Stimulated activated CD8-positive, alpha-beta memory T cell treated with anti-CD3 and anti-CD28 coated beads, Interleukin-7, amount 100 ng/mL, for 4 hours (primary cell): ENCODE measurements at places on chromosomes 3 and 15.

- DNase-seq: no peak
Measured at GRCh38 chr15:87660251-87661129, 596.0 kb downstream of the NTRK3 start.

DNA sequence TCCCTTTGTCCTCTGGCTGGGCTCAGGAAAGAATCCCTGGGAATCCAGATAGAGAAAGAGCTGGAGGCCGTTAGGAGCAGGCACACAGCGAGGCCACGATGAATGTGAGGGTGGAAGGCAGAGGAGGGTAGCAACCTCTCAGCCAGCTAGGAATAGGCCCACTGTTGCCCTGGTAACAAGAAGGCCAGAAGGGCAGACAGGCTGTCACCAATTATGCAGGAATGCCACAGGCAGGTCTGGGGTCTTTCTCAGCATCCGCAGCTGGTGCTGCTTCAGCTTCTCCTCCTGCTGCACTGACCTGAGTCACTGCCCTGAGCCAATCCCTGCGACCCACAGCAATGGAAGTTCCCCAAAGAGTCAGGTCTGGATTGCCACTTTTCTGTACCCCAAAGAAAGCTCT, 62.8 kb upstream of the C3orf80 start:
- DNase-seq: no peak

DNA sequence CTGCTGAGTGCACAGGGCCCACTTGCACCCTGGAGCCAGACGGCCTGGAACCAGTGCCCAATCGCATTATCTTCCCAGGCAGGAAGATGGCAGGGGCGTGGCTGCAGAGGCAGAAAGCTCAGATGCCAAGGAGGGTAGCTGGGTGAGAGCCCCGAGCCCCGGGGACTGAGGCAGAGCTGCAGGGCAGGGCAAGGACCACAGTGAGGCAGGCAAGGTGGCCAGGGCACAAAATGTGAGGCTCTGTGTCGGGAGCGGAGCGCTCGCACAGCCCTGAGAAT, 1.6 kb upstream of the CCDC33 start:
- DNase-seq: no peak

- no peak for DNase-seq
Measured at GRCh38 chr3:47949979-47950378, 66.2 kb downstream of the MAP4 start.

- DNase-seq: no peak
Measured at GRCh38 chr3:190865828-190866227, 3.3 kb upstream of the GMNC start.

DNA sequence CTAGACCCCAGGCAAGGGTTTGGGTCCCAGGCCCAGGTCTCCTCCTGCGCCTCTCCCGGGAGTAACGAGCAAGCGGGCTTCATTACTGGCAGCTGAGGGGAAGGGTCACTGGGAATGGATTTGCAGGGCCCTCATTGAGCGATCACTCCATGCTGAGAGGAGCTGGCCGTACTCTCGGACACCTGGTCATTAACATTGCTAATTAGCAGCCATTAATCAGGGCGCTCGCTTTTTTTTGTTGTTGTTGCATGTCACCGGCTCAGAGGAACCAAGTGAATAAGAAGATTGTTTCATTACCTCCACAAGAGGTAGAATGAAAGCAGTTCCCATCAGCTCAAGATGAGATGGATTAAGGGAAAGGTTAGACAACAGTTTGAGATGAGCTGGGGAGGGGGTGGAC, 293.0 kb upstream of the ATP11B start:
- DNase-seq: no peak

DNA sequence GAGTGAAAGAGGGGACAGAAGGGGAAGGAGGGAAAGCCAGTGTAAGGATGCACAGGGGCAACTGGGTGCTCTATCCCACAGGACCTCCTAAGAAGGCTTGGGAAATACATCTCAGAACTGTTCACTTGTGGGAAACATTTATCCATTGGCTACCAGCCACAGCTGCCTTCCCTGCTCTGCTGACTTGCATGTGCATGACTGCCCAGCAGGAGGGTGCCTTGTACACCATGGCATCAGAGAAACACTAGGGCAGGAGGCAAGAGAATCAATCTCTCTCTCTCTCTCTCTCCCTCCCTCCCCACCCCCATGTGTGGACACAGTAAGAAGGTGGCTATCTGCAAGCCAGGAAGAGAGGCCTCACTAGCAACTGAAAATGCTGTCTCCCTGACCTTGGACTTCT, 62.9 kb upstream of the ZBTB38 start:
- no peak for DNase-seq

DNA sequence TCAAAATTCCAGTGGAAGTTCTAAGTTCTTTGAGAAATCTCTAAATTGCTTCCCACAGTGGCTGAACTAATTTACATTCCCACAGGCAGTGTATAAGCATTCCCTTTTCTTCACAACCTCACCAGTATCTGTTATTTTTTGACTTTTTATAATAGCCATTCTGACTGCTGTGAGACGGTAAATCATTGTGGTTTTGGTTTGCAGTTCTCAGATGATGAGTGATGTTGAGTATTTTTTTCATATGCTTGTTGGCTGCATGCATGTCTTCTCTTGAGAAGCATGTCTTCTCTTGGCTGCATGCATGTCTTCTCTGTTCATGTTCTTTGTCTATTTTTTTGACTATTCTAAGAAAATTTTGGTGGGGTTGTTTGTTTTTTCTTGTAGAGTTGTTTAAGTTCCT, 499.6 kb upstream of the CCDC54 start:
- DNase-seq: no peak

- DNase-seq: no peak
Measured at GRCh38 chr3:72446218-72447058, 401.8 kb downstream of the SHQ1 start.

GRCh38 chr3:85321892-85322291, 363.1 kb downstream of the CADM2 start:
- no peak for DNase-seq

GRCh38 chr15:41780727-41781126, 6.4 kb downstream of the MAPKBP1 start:
- DNase-seq: no peak

- no peak for DNase-seq
Measured at GRCh38 chr15:73168487-73168886, 116.2 kb downstream of the NEO1 start.

GRCh38 chr3:41574900-41575299, 375.6 kb downstream of the CTNNB1 start:
- no peak for DNase-seq

DNA sequence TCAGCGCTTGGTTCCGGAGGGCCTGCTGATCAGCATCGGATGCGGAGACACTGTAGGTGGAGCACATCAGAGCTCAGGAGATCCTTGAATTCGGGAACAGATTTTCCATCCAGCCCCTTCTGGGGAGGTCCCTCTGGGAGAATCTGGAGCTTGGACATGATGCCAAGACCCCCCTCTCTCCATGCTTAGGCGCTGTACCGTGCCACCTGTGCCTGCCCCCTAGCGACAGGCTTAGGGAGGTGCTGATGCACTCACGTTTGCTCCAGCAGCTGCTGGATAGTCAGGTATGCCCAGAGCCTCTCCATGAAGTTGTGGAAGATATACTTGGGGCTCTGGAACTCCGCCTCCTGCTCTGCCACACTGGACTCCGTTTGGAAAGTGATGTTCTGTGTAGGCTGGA, 9.7 kb downstream of the ITIH4 start:
- no peak for DNase-seq

GRCh38 chr3:127770671-127771355, 51.5 kb downstream of the MGLL start:
- DNase-seq: no peak

GRCh38 chr3:95172164-95172943, 1109.5 kb downstream of the NSUN3 start:
- no peak for DNase-seq

DNA sequence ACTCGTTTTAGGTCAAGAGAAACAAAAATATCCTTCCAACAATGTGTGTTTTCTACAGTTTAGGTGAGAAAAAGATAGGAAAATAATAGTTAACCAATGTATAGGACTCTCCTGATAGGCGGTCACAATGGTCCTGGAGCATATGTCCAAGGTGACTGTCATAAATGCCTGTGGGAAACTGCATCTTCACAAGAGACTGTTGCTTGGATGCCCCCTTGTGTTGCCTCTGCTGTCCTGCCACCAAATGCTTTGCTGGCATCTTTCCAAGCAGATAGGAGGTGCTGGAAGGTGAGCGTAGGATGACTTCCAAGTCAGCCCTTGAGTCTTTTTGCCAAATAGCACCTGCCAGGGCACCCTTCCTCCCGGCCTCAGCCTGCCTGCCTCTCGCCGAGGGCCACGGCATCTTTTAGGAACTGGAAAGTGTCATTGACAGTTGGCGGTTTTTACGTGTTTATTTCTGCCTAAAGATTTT, 24.1 kb upstream of the SACM1L start:
- peak; percentile 29 for DNase-seq

- no peak for DNase-seq
Measured at GRCh38 chr15:57340682-57341259, 35.5 kb upstream of the CGNL1 start.

DNA sequence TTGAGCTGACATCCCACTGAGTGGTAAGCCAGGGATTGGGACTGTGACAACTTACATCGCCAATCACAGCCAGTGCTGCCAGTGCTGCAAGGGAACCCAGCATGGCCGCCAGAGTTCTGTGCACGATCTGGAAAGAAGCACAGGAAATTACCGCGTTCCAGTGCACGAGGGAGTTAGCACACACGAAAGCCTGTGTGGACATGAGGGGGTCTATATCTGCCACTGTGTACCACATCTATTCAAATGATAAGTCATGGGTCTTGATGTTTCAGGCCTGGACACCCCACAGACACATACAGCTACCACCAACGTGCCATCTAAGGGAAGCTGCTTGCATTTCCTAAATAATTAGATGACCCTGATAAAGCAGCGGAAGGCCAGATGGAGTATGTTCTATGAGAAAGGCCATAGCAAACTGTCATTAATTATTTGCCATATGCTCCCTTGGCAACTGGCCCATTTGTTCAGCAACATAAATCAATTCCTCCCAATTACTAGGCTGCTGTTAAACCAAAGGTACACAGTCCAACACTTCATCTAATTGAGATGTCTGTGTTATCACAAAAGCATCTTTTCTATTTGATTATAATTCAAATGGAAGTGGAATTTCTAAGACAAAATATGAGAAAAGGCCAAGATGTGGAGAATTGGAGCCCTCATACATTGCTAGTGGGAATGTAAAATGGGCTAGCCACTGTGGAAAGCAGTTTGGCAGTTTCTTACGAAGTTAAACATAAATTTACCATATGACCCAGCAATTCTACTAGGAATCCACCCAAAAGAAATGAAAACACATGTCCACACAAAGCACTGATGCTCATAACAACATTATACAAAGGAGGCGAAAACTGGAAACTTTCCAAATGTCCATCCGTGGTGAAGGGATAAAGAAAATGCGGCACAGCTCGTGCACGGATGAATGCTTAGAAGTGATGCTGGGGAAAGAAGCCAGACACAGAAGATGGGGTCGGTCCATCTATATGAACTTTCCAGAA, 108.3 kb downstream of the OCA2 start:
- DNase-seq: no peak

- no peak for DNase-seq
Measured at GRCh38 chr3:27503526-27503925, 19.3 kb upstream of the SLC4A7 start.

GRCh38 chr3:122382888-122383666, at the start of gene MIX23:
Gene MIX23, minus strand, starts transcription at chr3:122383231. Its CDS starts 7 bp downstream, at chr3:122383224.
- peak; percentile 78 for DNase-seq

- DNase-seq: no peak
Measured at GRCh38 chr3:12178091-12178820, 19.5 kb upstream of the TIMP4 start.

DNA sequence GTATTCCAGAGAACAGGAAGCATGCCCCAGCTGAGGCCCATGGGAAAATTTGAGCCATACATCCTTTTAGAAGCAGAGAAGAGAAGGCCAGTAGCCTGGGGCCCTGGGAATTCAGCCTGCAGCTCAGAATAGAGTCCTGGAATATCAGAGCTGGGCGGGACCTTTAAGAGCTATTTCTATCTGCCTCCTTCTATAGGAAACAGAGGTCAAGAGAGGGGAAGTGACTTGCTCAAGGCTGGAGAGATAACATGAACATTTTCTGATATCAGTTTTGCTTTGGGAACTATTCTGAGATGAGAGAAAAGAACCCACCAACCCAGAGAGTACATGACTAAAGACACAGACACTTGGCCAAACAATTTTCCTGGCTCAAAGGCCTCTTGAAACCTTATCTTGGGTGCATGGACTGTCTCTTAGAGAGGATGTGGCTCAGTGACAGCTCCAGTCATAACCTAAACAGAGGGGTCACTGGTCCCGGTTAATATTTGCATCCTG, 26.0 kb downstream of the MASP1 start:
- DNase-seq: no peak

- no peak for DNase-seq
Measured at GRCh38 chr3:194908496-194908895, 222.8 kb downstream of the FAM43A start.

DNA sequence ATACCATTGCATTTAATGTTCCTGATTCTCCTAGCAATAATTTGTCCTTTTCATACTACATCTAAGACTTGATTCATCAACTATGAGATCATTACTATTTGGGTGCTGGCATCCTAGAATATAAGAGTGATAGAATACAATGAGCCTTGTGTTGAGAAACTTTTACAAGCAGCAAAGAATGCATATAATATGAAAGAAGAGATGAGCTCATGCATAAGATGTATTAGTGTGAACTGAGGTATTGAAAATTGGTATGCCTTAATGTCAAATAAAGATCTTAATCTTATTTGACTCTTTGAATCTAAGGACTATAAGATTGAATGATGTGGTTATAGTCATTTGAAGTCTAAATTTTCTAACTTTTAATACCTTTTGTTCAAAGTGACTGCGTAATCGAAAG, 220.0 kb upstream of the ARHGEF26 start:
- no peak for DNase-seq

- no peak for DNase-seq
Measured at GRCh38 chr3:171373711-171374110, 86.5 kb downstream of the TNIK start.

DNA sequence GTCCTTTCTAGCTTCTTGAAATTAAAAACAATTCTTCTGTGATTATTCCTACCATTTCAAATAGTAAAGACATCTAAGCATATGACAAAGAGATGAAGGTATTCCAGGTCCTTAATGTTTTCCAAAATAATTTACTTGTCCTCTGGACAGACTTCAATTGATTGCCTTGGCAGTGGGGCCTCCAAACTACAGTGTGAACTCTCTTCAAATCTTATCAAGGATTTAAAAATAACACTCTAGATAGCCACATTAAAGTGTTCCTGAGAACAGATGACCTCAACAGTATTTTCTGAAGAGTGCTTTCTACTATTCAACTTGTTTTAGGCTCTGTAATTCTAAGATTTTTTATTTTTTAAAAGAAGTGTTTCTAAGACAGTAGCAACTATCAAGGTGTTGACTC, 7.9 kb upstream of the MLF1 start:
- DNase-seq: no peak

GRCh38 chr3:50419595-50420370, 60.5 kb upstream of the TMEM115 start:
- DNase-seq: no peak

- DNase-seq: no peak
Measured at GRCh38 chr3:193656445-193656844, 63.4 kb downstream of the OPA1 start.

DNA sequence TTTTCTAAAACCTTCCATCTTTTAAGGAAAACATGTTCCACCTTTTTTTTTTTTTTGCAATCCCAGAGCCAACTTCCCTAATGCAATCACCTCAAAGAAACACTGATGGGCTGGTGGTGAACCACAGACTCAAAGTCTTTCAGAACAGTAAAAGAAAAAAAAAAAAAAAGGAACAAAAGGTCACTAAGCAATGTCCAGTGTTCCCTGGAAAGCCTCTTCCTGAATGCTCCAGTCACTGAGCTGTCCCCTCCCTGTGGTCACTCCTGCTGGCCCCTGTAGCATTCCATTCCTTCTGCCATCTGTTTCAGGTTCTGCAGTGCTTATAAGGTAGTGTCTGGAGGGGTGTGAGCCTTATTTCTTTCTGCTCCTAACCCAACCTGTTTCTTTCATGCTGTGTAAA, 53.3 kb downstream of the AAGAB start:
- no peak for DNase-seq
